ENCODE measurements at places on chromosomes 16 and 17. TPM values are rescaled to one million over a fixed set of nuclear protein-coding genes. Genes with fewer than 3 reads are reported as not detected.

The TERF2IP gene
- 124 TPM for total RNA-seq

The GJC1 gene
- not detected for total RNA-seq

The WFIKKN1 gene
- 0.99 TPM for total RNA-seq

The HOXB5 gene
- total RNA-seq, result not detected

The KRT16 gene
- not detected for total RNA-seq

The GRAP gene
- total RNA-seq, result 20.1 TPM

The CHMP1A gene
- 55.9 TPM for total RNA-seq

The AXIN2 gene
- 47.9 TPM for total RNA-seq

The ABCC3 gene
- total RNA-seq, result 0.19 TPM

The SOX9 gene
- total RNA-seq, result not detected

The MYL4 gene
- total RNA-seq, result not detected

The OTOP3 gene
- not detected for total RNA-seq

The NETO2 gene
- 1.8 TPM for total RNA-seq

The GGNBP2 gene
- 216 TPM for total RNA-seq

The ATP2A1 gene
- total RNA-seq, result 0.56 TPM

The CRLF3 gene
- 62.9 TPM for total RNA-seq

The MYH8 gene
- total RNA-seq, result not detected

The METTL23 gene
- 35.4 TPM for total RNA-seq

The KRT39 gene
- not detected for total RNA-seq

The GPR142 gene
- total RNA-seq, result not detected

The NPIPA8 gene
- total RNA-seq, result 52.2 TPM

The MYO15A gene
- 1.6 TPM for total RNA-seq

The SGCA gene
- total RNA-seq, result not detected

The MAPT gene
- total RNA-seq, result 0.41 TPM

The DNAH17 gene
- 0.14 TPM for total RNA-seq

The G6PC1 gene
- not detected for total RNA-seq

The PERCC1 gene
- total RNA-seq, result not detected

The MPV17L gene
- not detected for total RNA-seq

The FLOT2 gene
- 85.1 TPM for total RNA-seq

The LAT gene
- total RNA-seq, result 160 TPM

The SLC52A1 gene
- total RNA-seq, result not detected

The CNEP1R1 gene
- 36.6 TPM for total RNA-seq

The ADAM11 gene
- 0.16 TPM for total RNA-seq

The IRX5 gene
- not detected for total RNA-seq

The NHERF2 gene
- 1.9 TPM for total RNA-seq

The FN3K gene
- 4.2 TPM for total RNA-seq

The CCDC144A gene
- total RNA-seq, result 11.1 TPM

The MAFG gene
- total RNA-seq, result 10.8 TPM

The ODAD4 gene
- total RNA-seq, result 2.7 TPM

The PMP22 gene
- total RNA-seq, result not detected

The NOG gene
- 12.7 TPM for total RNA-seq

The FZD2 gene
- not detected for total RNA-seq

The TMEM235 gene
- not detected for total RNA-seq

The NLRC5 gene
- total RNA-seq, result 424 TPM

The KRT12 gene
- total RNA-seq, result not detected

The ICAM2 gene
- total RNA-seq, result 54.7 TPM

The GP1BA gene
- total RNA-seq, result not detected

Measured in CD4-positive, alpha-beta T cell (primary cell).